ENCODE measurements at places on chromosomes 1 and 21.

DNA sequence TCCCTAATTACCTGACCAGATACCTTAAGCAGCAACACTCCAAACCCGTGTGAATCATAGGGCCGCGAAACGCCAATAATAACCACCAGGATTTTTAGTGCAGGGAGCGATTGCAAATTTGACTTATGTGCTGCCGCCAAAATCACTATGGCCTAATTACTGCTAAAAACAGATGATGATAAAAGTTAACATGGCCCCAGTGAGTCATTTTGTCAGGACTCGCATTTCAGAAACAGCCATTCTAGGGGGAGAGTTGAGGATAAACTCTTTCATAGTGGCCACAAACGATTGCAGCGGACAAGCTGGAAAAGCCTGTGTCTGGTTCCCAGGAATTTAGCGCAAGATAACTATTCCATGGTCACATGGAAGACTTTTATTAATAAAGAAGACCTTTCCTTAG is 103.4 kb downstream of the HLX start:
- H3K36me3 ChIP-seq: no peaks in the 10 kb centered on the region
- no peaks in the 10 kb centered on the region for H3K27me3 ChIP-seq
- H3K4me1 ChIP-seq: no peaks in the 10 kb centered on the region
- no peak for DNase-seq

- no peaks in the 10 kb centered on the region for H3K27me3 ChIP-seq
- no peaks in the 10 kb centered on the region for H3K36me3 ChIP-seq
- H3K4me3 ChIP-seq: no peak overlapping the region
- no peaks in the 10 kb centered on the region for H3K4me1 ChIP-seq
Observed at GRCh38 chr21:15741510-15741909, 11.7 kb downstream of the USP25 start.

DNA sequence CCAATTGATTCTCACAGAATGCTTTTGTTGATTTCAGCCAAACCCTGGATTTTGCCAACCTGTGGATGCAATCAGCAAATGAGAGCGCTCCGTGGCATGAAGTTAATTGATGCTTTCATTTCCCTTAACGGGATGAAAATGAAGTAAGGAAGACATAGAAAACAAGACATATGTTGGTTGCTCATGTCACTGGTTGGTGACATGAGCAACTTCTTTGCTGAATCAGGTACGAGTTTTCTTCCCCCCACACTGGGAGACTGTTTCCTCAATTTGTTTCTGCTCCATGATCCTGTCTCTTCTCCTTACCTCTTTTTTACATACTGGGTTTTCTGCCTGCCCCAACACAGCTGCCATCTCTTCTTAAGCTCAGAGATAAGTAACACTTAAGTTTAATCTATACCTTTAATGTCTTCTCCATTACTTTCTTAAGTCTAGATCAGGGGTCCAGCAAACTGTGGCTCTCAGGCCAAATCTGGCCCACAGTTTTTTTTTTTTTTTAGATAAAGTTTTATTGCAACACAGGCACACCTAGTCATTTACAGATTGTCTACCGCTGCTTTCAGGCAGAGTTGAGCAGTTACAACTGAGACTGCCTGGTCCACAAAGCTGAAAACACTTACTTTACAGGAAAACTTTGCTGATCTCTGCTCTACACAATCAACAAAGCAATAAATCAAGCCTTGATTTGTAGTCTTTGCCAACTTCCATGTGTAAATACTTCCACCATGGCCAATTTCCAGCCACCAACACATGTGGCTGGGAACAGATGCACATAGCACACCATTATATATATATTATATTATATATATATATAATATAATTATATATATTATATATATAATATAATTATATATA is 13.3 kb downstream of the GPR157 start:
- H3K27me3 ChIP-seq: no peaks in the 10 kb centered on the region
- no peak overlapping the region for H3K27ac ChIP-seq
- H3K4me1 ChIP-seq: no peaks in the 10 kb centered on the region

DNA sequence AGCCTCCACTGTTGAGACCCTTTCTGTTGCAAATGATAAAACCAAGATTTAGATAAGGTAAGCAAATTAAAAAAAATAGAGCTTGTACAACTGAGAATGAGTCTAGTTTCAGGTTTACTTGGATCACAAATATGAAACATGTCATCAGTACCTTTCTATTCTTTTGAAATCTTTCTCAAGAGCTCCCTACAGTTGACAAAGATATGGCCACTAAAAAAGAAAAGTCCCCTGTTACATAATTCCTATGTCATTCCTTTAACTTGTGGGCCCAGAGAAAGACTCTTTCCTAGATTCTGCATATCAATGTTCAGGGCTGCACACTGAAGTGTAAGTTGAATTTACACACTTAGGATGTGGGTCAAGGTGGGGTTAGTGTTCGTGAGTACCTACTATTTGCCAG is 168.1 kb downstream of the PLA2G4A start:
- DNase-seq: peak; percentile 21
- H3K36me3 ChIP-seq: no peaks in the 10 kb centered on the region
- H3K4me3 ChIP-seq: no peak overlapping the region
- peaks cover 22% of the 10 kb centered on the region for H3K4me1 ChIP-seq
- H3K27ac ChIP-seq: no peak overlapping the region

- no peaks in the 10 kb centered on the region for H3K27me3 ChIP-seq
- DNase-seq: no peak
- H3K4me3 ChIP-seq: no peak overlapping the region
- no peaks in the 10 kb centered on the region for H3K36me3 ChIP-seq
Observed at GRCh38 chr1:182909578-182909977, 43.4 kb downstream of the SHCBP1L start.

DNA sequence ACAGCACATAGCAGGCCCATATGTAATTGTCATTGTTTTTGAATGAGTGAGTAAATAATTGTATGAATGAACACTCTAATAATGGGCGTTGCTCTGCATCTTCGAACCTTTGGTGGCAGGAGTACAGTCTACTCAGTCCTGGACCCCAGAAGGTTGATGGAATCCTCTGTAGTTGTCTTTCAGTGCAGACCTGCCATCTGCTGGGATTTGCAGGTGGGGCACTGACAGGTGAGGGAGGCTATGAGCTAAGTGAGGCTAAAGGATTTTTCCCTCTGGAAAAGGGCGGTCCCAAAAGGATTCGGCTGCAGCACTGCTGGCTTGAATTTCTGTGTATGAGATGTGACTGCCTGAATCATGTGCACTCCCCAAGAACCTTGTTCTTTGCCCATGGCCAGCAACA is 53.4 kb downstream of the PLXNA2 start:
- H3K4me1 ChIP-seq: peaks cover 36% of the 10 kb centered on the region
- H3K27me3 ChIP-seq: no peaks in the 10 kb centered on the region
- no peaks in the 10 kb centered on the region for H3K36me3 ChIP-seq
- H3K4me3 ChIP-seq: no peak overlapping the region

Data from MM.1S (cell line).